Thymus (tissue), 14 donors: ENCODE measurements at places on chromosomes 2 and 18. TPM values are rescaled to one million over a fixed set of nuclear protein-coding genes. Genes with fewer than 3 reads are reported as not detected.

The ABCG5 gene
- 0.09 TPM for polyA plus RNA-seq

GRCh38 chr2:39604866-39605265 is 60.9 kb upstream of the TMEM178A start:
- no peak for DNase-seq

DNA sequence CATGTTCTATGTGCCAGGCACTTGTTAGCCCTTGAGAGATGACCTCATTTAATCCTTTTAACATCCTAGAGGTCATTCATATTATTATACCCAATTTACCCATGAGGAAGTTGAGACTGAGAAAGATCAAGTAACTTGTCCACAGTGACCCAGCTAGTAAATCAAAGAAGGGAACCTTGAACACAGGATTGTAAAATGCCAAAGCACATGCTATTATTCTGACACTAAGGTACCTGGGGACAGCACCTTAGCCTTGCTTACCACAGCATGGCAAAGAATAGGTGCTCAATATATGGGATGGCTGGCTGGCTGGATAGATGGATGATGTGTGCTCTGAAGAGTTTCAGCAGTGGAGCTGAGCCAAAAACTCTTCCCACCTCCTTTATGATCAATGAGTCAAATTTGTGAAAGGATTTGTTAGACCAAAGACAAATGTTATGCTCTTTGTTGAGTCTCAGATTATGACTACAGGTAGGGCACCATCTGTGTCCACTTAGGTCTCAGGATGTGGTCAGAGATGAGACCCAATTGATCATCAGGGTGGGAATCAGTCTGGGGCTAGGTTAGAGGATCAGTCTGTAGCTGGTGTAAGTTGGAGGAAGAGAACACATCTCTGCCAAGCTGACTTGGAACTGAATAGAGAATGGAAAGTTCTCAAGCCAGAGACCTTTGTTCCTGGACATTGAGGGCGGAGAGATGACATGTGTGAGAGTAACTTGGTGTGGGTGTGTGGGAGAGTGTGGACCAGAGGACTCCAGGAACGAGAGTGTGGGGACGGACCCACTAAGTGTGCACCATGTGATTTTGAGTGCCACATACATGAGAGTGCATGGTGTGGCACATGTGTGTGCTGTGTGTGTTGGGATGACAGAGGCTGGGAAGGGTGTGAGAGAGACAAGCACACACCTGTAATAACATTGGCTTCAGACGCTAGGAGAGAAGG is 16.3 kb upstream of the PKDCC start:
- DNase-seq, result no peak

DNA sequence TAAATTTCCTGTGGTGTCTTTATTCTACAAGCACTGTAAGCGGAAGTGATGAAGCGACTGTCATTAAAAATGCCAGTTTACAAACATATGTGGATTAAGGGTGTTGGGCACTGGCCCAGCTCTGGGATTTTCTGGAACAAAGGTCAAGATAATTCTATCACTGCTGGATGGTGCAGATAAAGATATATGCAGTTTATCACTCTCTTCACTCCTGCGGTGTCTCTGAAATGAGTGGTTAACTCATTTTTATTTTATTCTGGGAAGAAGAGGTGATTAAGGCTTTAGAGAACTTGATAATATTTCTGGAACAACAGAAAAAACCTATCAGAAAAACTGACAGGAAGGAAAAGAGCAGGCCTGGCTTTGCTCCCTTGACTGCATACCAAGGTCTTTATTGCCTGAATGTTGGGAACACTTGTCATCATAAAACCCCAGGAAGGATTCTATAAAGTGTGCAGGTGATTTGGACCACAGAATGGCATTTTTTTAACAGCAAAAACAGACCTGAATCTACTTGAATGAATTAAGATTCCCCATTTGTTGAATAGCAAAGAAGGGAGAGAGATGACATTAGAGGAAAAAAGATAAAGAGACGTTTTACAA is 32.4 kb downstream of the ABCB11 start:
- no peak for DNase-seq

The CYTIP gene
- polyA plus RNA-seq, result 86.5 TPM

DNA sequence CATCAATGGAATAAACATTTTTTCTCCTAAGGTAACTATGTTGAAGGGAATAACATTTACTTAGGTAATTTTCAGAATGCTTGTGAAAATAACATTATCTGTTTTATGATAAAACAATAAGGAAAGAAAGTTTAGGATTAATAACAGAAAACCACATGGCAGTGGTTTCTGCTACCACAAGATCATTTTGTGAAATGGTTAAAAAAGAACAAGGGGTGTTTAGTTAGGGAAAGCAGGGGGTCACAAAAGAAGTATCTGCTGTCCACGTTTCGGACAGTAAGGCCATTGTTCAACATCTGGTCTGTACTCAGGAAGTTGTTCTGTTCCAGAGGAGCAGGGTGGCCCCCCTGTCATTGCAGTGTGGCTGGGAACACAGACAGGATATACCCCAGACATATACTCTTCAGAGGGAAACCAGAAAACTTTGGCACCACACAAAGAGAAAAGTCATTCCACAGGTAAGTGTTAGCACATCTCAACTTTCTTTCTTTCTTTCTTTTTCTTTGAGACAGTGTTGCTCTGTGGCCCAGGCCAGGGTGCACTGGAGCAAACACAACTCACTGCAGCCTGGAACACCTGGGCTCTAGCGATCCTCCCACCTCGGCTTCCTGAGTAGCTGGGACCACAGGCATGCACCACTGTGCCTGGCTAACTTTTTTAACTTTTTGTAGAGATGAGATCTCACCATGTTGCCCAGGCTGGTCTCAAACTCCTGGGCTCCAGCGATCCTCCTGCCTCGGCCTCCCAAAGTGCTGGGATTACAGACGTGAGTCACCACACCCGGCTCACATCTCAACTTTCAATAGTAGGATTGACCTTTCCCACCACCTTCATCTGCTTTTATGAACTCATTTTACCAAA is 14.8 kb upstream of the ARL5A start:
- no peak for DNase-seq
